Neural crest cell (in vitro differentiated cells): ENCODE measurements at places on chromosomes 4 and X. TPM values are rescaled to one million over a fixed set of nuclear protein-coding genes. Genes with fewer than 3 reads are reported as not detected.
A peak's percentile ranks its signal among the peaks of the same experiment; 100 is the strongest.

DNA sequence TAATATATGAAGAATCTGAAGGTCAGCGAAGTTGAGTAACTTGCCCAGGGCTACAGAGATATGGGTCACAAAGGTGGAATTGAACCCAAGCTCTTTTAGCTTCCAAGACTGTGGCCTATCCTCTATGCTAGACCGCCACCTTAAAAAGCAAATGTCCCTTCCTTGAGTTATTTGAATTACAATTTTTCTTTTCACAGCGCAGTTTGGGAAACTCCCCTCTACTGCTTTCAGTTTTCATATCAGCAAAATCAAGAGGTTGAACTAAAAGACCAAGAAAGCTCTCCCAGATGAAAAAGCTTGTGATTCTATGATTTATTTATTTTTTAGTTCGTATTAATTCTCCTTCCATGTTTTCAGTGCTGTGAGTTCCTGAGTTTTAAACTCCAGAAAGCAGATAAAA lies 174.5 kb upstream of the C1QTNF7 start:
- no peak for DNase-seq

GRCh38 chr4:185717377-185717741 lies 94.6 kb downstream of the SORBS2 start:
- no peak for DNase-seq

DNA sequence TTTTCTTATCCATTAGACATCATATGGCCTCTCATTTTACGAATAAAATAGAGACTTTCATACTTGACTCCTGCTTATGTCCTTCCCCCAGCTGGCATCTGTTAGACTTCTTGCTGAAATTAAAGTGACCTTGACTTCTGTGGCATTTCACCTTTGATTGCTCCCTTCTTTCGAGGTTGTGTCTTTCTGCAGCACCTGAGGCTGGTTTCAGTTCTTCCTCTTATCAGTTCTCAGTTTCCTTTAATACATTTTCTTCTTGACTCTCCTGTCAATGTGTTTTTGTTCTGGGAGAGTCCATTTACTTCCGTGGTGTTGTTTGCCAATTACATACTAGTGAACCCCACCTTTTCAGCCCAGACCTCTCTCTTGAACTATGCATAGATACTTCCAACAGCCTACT lies 81.6 kb downstream of the RBPJ start:
- DNase-seq = no peak

GRCh38 chr4:8586671-8587468 lies 5.7 kb upstream of the CPZ start:
- DNase-seq = no peak

GRCh38 chrX:41332005-41332404 lies 2.0 kb upstream of the DDX3X start:
- DNase-seq = no peak

DNA sequence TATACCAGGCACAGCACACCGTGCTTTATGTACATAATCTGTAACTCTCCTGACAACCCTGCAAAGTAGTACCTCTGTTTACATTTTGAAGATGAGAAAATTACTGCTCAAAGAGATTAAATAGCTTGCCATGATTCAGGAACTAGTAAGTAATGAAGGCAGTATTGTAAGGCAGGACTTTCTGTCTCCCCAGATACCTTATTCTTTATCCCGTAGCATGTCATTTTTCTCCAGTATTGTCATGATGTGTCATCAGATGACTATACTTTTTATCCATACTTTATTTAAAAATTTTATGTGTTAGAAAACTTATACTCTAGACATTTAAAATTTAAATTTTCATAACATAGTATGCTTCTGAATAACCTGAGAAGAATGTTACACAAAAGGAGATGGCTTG lies 188.3 kb upstream of the NUDT6 start:
- DNase-seq = no peak

DNA sequence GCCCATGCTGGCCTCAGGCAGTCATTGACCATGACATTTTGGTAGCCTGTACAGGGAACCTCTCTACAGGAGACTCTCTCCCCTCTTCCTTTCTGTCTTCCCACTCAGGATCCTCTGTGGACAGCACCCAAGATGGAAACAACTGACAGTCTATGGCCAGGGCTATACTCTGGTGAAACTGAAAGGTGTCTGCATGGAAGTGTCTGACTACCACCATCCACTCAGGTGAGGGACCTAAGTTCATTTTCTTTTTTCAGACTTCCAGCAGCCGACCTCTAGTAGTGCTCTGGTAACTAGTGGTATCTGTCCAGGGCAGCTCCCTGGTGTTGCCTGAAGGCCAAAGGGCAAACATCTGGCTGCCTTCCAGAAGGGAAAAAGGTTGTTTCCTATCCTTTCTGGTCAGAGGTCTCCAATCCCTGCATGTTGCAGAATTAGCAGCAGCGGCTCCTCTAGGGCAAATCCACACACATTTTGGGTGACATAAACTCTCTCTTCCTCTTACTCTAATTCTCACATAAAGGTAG lies 804.5 kb downstream of the C4orf33 start:
- no peak for DNase-seq

- no peak for DNase-seq
These were observed 3.4 kb downstream of the OGT start for GRCh38 chrX:71536285-71536684.

GRCh38 chrX:124223524-124223923 lies 108.9 kb upstream of the TEX13D start:
- DNase-seq = peak; percentile 49

DNA sequence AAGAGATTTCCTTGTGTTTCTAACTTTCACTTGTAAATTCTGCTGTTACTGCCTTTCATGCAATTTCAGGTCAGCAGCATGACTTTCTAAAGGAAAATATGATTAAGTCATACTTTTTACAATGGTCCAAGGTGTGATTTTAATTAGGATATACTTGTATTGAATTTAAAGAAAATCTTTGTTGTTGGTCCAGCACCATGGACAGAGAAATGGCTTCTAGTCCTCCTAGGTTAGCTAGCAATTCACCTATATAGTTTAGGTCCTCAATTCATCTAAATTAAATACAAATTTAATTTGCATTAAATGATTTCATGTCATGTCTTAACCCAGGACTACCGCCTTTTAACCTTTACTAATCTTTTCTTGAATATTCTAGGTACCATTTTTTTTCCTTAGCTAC lies 304.9 kb upstream of the RPS6KA3 start:
- DNase-seq = no peak

GRCh38 chr4:10245751-10246150 lies 129.2 kb upstream of the WDR1 start:
- DNase-seq = no peak

DNA sequence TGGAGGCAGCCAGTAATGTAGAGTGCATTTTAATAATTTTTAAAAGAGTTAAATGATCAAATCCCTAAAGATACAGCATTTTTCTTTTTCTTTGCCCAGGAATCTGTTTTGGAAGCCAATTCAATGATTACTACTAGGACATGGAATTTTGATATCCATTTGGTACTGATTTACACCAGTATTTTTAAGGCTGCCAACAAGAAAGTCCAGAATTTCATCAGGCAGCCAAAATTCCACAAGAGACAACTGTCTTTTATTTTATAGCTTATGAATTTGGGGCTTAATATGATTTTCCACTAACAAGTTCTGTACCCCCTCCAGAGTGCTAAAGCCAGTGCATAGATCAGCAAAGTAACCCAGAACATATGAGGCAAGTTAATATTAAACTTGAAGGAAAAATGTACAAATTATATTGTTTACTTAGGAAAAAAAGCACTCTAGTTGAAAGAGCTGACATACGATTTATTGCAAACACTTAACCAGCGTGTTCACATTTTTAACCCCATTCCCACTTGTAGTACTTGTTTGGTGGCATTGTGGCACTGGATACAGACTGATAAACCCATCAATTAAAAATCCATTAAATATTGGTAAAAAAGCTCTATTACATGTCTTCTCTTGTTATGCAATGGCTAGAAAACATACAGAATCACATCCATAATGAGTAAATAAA lies 259.7 kb downstream of the DCHS2 start:
- DNase-seq = no peak

Gene MAGEC3
- total RNA-seq = not detected in 2 replicates

Gene BTC
- total RNA-seq = 0.14 TPM in 1 of 2 replicates, not detected in the other

Gene POF1B
- not detected in 2 replicates for total RNA-seq

Gene SMARCAD1
- 57.7 and 60.8 TPM in 2 replicates for total RNA-seq

Gene SAT1
- total RNA-seq = 106 and 108 TPM in 2 replicates

Gene LGI2
- total RNA-seq = 4.3 and 4.6 TPM in 2 replicates

Gene CENPVL3
- total RNA-seq = 10.1 and 11.1 TPM in 2 replicates
